CD4-positive, alpha-beta T cell treated with Interleukin-1 beta for 1 hour (primary cell): ENCODE measurements at places on chromosomes 5 and 9.

DNA sequence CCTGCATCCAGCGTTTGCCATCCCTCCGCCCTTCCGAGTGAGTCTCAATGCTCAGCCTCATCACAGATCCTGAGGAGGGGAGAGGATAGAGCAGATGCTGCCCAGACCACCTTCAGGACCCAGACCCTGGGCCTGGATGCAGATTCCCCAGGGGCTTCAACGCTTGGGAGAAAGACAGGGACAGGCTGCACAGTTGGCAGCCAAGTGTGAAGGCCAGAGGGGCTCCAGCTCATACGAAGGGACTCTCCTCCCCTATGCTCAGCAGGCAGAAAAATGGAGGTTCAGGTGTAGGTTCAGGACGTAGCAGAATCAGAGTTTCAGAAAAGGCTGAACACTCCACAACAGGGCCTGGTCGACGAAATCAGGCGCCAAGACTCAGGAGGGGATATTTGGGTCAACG, 378.5 kb upstream of the IRX1 start:
- DNase-seq = no peak

DNA sequence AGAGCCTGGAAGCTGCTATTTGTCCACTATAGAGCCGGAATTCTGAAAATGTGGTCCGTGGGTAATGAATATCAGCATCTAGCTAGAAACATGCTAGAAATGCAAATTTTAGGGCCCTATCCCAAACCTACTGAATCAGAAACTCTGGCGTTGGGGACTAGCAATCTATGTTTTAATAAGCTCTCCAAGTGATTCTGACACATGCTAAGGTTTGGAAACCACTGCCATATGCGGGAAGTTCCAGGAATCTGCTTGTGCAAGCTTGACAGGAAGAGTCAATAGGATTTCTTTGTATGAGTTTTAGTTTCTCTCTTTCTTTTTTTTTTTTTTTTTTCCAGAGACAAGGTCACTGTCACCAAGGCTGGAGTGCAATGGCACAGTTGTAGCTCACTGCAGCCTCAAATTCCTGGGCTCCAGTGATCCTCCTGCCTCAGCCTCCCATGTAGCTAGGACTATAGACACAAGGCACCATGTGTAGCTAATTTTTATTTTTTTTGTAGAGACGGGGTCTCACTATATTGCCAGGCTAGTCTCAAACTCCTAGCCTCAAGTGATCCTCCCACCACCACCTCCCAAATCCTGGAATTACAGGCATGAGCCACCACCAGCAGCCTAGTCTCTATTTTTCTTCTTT, 26.4 kb upstream of the CARNMT1 start:
- no peak for DNase-seq

GRCh38 chr5:40945111-40945510, 35.8 kb downstream of the C7 start:
- no peak for DNase-seq

DNA sequence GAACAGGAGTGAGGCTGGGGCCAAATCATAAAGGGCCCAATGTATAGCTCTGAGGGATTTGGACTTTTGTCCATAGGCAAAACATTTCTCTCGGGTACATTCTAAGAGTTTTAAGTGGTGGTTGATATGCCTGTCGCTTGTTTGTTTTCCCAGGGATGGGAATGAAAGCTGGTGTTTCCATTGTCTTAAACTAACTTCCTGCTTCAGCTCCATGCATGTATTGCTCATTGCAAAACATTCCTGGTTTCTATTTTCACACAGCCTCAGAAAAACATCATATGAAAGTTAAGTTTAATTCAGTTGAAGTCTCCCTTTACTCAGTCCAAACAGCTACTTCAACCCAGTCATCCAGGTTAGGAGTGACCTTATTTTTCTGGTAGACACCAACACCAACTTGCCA, 235.0 kb downstream of the ACTL7B start:
- DNase-seq = no peak

GRCh38 chr5:127810707-127811490, 107.7 kb downstream of the CCDC192 start:
- no peak for DNase-seq

DNA sequence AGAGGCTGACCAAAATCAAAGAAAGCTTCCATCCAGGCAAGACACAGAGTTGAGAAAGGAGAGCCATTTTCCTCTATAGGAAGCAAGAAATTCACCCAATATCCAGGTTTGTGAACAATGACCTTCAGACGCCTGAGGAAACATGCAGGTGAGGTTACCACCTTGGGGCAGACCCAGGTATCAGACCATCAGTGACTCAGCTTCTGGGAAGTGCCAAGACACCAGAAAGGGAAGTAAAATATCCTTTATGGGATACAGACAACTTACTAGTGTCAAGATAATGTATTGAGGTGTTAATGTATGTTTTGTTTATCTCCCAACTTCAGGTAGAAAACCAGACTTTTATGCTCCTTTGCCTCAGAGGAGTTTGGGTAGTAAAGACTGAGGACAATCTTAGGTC, 2.2 kb upstream of the DTWD2 start:
- no peak for DNase-seq
